ENCODE measurements at places on chromosomes 2 and 18.

GRCh38 chr18:70047931-70048603 lies 100.4 kb upstream of the CD226 start:
- DNase-seq: no peak

- DNase-seq: no peak
Measured at GRCh38 chr18:49062832-49063226, 112.1 kb upstream of the SMAD7 start.

DNA sequence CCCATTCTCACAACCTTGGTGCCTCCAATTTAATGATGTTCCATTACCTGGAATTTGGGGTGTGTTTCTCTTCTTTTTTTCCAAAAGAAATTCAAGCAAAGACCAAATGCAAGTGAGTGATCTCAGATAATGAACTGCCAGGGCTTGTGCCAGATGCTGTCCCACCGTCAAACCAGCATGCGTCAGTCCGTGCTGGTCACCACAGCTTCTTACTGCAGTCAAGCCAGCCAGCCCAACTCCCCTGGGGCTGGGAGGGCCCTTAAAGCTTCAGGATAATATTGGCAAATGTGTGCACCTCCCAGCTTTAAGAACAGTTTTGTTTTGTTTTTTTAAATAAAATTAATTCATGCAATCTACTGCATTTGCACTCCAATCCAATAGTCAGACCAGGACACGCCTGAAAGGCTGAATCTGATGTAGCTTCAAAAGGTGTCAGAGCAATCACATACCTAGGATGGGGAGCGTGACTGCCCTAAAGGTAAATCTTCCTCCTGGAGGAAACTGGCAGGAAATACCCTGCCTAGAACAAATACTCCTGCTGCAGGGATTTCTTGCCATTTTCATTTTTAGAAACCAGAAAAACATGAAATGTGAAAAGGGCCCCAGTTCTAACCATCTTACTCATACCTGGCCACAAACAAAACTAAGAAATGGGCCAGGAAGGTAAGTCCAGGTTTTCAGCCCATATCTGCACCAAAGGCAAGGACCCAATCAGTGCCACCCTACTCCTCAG lies 26.8 kb upstream of the SP3 start:
- no peak for DNase-seq

- no peak for DNase-seq
Measured at GRCh38 chr2:38394041-38394440, 17.0 kb upstream of the ATL2 start.

- no peak for DNase-seq
Measured at GRCh38 chr2:146591908-146592307, 1252.9 kb upstream of the ACVR2A start.

Data from GM12891 (cell line).